NCI-H1417 treated with DMSO at 0.1 percent for 48 hours (cell line): ENCODE measurements at places on chromosomes 6 and 20.

- DNase-seq, result no peak
These were observed 12.9 kb downstream of the BEND3 start for GRCh38 chr6:107102414-107102805.

DNA sequence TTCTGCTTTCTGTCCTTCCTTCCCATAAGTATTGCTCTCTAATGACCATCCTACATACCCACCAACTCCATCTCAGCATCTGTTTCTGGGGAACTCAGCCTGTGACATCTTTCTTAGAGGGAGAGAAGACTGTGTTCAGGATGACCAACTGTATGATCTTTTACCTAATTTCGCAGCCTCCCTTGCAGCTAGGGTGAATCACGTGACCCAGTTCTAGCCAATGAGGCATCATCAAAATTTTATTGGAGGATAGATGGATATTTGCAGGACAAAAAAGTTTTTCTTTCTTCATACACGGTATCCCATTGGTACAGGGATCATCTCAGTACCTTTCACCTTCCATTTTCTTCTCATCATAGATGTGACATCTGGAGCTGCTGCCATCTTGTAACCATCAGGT is 14.4 kb upstream of the MC3R start:
- DNase-seq, result no peak

- DNase-seq, result no peak
These were observed 82.7 kb upstream of the FABP7 start for GRCh38 chr6:122696853-122697252.

DNA sequence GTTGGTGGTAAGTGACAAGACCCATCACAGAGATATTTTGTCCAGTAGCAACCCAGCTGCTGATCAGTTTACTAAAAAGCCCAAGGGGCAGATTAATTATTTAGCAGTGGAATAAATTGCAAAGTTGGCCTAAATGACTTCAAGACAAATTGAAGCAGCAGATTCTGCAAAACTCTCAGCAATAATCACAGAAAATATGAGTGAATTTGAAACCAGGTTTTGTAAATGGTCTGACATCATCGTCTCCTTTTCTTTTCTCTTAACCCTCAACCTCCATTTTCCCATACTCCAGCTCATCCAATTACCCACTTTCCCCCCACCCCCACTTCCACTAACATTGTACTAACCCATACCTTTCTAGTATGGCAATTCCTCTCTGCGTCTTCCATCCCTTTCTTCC is 11.3 kb upstream of the PTPRK start:
- no peak for DNase-seq

- no peak for DNase-seq
These were observed 67.1 kb downstream of the SCAF8 start for GRCh38 chr6:154800338-154800737.

- DNase-seq, result no peak
These were observed 47.2 kb upstream of the TMEM244 start for GRCh38 chr6:129908356-129908755.

GRCh38 chr6:71473926-71474325 is 185.3 kb downstream of the OGFRL1 start:
- no peak for DNase-seq

DNA sequence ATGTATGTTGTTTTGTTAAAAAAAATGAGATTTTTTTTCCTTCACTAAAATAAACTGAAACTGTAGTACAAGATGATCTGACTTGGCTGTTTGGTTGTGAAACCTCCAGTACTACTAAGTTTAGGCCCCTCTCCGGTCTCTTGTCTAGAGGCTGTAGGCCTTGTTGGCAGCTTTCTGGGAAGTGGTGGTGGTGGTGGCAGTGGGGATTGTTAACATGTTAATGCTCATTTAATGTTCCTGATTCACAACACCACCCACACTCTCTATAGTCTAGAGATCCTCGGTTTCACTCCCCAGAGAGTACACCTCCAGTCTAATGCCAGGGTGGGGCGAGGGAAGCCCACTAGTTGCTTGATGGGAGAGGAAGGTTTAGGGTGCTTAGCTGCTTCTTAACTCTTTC is 24.1 kb downstream of the STK4 start:
- DNase-seq, result no peak

DNA sequence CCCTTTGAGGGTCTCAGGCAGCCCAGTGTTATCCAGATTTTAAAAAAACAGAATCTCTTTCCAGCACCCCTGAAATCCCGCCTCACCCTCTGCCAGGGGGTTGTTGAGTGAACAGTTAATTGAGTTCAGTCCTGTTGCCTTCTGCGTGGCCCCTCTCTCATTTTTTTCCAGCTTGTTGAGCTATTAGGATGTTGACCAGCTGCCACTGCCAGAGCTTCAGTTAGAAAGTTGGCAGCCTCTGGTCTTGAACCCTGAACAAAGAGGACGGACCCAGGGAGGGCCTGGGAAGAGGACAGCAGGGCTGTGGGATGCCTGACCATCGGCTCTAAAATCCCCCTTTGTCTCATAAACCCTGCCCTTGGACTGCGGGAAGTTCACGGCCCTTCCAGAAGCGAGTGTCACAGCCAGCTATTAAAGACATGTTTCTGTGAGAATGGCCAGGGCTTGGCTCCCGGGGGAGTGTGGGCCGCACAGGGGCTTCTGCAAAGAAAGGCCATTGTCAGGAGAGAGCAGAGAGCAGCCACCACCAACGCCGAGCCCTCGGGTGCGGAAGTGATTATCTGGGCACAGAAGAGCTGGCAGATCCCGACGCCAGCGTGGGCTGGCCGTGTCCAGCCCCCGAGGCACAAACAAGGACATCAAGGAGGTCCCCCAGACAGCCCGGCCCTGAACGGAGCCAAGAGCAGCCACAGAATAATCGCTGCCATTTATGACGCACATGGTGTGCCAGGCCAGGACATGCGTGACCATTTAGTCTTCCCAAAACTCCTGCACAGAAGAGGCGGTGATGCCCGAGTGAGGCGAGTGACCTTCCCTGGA is 189.0 kb downstream of the ANKRD60 start:
- no peak for DNase-seq

- DNase-seq, result peak; percentile 88
These were observed at the start of the genes DZANK1 and POLR3F for GRCh38 chr20:18466894-18467730. TSS of gene DZANK1 (minus strand) at chr20:18467030. CDS start at chr20:18465358, 1,672 bp downstream. TSS of gene POLR3F (plus strand) at chr20:18467390. CDS start at chr20:18467507, 117 bp downstream.

- no peak for DNase-seq
These were observed 50.9 kb upstream of the DACT2 start for GRCh38 chr6:168370310-168370991.

- DNase-seq, result no peak
These were observed 219.0 kb upstream of the MAN1A1 start for GRCh38 chr6:119568580-119568979.

DNA sequence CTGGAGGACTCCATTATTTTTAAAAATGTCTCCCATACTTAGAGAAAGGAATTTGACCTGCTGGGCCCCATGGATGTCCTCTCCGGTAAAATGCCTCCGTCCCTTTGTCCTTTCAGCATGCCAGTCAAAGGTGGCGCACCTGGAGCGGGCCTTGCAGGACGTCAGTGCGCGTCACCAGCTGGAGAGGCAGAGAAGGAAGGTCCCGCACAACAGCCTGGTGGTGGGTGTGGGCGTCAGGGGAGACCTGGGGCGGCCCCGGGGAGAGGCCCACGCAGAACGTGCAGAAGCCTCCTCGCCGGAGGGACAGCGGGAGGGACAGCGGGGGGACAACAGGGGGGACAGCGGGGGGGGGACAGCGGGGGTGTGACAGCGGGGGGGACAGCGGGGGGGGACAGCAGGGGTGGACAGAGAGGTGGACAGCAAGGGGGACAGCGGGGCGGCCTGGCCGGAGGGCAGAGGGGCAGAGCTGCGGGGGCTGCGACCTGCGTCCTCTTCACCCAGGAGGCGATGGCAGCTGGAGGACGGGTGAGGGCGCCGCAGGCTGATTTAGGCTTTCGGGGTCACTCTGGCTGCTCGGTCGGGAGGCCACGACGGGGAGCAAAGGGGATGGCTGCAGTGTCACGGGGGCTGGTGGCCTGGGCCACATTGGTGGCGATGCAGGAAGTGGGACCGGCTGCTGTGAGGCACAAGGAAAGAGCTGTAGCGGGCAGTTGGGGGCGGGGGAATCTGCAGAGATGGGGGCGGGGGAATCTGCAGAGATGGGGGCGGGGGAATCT is 859 bp upstream of the KIF25 start:
- DNase-seq, result no peak

DNA sequence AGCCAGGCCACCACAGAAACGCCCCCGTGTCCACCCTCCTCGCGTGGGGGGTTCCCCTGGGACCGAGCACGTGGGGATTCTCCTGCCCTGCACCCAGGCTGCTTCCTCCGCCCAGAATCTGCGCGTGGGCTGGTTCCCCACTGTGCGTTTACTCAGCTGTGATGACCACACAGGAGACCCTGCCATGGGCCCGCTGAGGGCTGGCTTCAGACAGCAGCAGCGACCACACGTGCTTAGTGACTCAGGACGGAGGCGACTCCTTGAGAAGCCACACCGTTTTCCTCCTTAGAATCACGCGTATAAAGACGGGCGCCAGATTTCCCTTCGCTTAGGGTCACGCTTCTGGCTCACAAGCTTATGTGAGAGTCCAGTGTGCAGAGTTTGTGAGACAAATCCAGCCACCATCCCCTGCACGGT is 63.9 kb upstream of the PDE10A start:
- DNase-seq, result no peak

DNA sequence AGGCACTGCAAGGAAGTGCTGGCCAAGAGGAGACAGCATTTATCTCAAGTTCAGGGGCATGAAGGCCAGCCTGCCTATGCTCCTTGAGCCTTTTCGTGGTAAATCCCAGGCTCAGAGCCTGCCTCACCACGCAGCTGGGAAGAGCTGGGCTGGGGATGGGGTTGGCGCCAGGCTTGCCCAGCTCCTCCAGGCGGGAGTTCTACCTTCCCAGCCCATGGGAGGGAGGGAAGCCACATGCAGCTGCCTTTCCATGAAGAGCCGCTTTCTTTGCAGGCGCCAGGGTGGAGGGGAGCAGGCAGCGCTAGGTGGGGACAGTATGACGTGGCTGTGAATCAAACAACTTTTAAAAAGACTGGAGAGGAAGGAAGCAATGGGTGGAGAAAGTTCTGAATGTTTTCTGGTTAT is 19.5 kb upstream of the SIRT5 start:
- no peak for DNase-seq

GRCh38 chr6:46743425-46744158 is 3.1 kb upstream of the ANKRD66 start:
- DNase-seq, result no peak

GRCh38 chr20:51387125-51387875 is 155.2 kb downstream of the NFATC2 start:
- no peak for DNase-seq

DNA sequence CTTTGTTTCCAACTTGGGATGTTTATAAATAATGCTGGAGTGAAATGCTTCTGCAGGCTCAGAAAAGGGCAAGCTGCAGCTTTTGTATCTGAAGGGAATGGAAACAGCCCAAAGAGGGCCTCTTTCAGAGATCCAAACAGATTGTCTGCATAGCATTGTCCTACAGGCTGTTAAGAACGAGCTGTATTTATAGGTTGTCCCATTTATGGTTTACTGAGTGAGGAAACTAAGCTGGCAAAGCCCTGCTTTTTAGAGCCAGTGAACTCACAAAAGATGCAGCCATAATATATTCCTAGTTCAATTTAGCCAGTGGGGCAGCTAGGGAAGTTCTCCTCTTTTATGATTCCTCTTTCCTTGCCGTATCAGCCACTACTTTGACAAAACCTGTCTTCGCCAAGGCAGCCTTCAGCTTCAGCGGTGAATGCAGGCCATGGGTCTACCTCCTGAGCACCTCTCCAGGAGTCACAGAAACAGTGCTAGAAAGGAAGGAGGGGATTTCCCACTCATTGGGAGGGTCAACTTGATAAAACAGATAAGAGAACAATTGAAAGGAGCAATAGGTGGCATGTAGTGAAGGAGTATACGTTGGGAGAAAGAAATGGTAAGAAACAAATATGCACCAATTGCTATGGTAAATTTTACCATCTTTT is 15.0 kb downstream of the KIAA0319 start:
- no peak for DNase-seq
